Aorta (tissue), 5 donors: ENCODE measurements at places on chromosomes 5 and 9.
A peak's percentile ranks its signal among the peaks of the same experiment; 100 is the strongest.

DNA sequence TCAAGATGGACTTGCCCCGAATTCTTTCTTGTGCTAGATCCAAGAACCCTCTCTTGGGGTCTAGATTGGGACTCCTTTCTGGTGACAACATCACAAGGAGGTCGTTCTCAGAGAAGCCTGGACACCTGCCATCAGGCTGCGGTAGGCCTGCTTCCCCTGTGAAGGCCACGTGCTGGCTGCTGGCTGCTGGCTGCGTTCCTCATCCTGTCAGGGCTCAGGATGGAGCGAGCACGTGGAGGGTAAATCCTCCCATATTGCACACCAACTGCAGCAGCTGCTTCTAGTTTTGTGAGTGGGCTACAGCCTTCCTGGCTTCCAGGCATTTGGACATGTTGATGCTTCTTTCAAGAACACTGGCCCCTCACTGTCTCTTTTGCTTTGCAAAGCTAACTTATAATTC, 95.6 kb downstream of the HSPA4 start:
- DNase-seq, result no peak

DNA sequence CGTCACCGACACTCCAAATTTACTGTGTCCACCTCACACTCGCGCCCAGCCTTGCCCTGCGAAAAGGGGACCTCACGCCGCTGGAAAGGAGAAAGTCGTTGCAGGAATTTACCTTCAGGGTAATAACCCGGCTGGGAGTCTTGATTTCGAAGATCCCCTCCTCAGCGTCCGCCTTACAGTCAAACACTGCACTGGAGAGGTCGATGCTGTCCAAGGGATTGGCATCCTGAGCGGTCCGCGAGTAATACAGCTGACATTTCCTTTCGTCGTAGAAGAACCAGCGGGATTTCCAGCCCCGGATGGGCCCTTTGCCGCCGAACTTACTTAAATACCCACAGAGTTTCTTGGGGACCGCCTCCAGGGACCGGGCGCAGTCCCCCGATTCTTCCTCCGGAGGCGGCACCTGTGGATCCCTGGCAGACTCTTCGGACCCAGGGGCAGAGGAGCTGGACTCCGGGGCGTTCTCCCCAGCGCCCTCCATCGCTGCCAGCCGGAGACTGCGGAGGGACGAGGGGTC, 330 bp downstream of the TBC1D2 start:
- DNase-seq, result no peak

GRCh38 chr5:139908749-139909148, 113.1 kb downstream of the PSD2 start:
- no peak for DNase-seq

DNA sequence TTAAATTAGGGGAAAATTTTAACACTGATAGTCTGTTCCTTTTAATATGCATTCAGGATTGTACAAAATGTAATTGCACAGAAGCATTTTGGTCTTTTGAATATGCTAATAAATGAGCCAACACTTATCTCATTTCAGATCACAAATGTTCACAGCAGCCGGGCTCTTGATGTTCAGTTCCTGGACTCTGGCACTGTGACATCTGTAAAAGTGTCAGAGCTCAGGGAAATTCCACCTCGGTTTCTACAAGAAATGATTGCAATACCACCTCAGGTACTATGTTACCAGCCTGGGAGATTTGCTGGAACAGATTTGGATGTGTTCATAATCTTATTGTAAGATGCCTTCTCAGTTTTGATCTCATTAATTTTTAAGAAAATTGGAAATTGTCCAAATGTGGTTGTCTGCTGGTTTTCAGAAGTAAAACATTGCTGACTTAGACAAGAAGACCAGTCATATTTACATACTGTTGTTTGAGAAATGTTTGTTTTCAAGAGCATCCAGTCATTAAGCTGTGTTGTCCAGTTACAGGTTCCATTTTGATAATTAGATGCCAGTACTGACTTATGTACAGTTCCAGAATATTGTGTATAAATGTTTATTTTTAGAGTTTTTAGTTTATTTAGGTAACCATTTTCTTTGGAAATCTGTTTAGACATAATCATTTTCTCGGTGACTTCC, 23.0 kb upstream of the TMOD1 start:
- DNase-seq, result no peak

GRCh38 chr5:40171971-40172370, 507.7 kb upstream of the PTGER4 start:
- no peak for DNase-seq

DNA sequence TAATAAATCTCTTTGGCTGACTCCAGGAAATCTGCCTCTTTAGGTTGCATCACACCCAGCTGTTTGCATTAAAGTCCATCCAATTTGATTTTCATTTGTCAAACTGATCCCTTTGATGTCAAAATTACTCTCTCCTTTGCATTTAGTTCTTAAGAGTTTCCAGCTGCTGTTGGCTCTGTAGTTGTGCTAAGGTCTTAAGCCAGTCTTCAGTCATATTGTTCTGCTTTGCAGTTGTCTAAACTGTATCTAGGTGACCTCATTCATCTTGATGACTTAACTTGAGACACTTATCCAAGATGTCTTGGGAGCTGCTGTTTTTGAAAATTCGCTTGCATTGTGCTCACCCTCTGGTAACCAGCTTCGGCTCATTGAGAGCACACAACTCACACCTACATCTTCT, 386.9 kb upstream of the TLE4 start:
- DNase-seq, result no peak

DNA sequence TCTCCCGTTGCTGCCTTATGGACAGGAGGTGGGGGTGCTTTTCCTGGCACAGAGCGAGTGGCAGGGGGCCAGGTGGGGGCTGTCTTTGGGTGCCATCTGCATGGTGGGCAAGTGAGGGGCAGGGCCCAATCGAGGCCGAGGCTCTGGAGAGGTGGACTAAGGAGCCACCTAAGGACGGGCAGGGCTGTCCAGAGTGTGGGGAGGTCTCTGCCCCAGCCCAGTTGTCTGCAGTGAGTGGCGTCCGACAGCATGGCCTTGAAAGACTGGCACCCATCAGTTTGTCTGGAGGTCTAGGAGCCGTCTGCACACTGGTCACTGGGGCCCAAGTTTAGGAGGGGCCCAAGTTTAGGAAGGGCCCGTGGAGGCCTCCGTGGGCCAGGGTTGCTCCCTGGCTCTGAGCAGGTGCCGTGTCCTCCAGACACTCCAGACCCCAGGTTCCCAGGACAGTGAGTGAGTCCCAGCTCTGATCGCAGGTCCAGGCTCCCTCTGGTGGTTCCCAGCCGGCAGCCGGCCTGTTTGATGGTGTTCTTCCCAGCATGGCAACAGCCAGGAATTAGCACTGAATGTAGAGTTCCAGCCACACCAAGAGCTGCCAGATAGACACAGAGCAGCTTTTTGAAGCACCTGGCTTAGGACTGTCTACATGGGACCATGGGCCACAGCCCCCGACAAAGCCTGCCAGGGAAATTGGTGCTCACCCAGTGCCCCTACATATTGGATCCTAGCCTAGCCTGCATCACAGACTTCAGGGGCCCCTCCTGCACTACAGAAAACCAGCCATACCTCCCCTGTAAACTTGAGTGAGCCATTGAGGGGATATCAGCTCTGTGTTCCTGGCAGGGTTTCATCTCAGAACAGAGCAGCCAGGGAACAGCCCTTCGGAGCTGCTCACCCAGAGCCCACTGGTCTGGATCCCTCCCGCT, 120.9 kb downstream of the WNK2 start:
- peak; percentile 87 for DNase-seq

DNA sequence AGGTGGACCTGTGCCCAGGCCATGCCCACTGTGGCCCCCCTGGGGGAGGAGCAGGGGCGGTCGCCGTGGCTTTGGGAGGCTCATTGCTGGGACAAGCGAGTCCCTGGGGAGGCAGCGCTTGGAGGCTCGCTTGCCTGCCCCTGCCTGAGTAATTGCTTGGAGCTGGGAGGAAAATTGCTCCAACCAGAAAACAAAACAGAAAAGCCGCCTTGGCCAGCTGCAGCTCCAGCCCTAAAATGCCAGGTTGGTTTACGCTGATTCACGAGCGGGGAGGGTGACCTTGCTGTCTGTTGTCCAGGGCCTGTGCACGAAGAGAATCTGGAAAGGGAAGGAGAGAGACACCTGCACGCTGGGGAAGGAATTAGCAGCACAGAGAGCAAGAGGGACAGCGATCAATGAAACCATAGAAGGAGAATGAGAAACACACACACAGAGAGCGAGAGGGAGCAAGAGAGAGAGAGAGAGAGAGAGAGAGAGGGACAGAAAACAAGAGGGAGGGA, 25.3 kb downstream of the NTNG2 start:
- no peak for DNase-seq

GRCh38 chr5:95919658-95920057, 42.0 kb downstream of the ELL2 start:
- DNase-seq, result no peak

DNA sequence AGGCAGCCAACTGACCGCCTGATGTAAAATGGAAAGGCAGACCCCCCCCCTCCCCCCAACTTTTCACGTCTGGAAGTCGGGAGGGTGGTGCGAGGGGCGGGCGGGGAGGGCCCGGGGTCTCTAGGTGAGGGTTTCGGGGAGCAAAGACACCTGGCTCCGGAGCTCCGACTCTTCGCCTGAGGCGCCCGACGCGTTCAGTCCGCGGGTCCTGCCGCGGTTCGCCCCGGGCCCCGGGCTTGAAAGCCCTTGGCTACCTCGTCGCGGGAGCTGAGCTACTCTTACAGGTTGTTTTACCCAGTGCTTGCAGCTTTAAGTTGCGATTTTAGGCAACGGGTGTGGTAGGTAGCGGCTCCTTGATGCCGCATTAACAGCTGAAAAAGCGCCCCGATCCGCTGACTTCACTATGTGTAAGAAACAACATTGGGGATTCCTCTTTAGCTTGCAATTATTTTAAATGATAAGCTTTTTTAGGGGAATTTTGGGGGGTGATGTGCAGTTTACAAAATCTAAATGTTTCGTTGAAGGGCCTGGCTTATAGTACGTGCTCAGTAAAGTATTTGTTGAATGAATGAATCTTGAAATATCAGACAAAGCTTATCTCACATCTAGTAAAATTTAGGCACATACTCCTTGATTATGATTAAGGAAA, 722 bp downstream of the CDC42SE2 start:
- DNase-seq, result peak; percentile 58

- DNase-seq, result no peak
These were observed 28.8 kb downstream of the NSD1 start for GRCh38 chr5:177162379-177162778.

DNA sequence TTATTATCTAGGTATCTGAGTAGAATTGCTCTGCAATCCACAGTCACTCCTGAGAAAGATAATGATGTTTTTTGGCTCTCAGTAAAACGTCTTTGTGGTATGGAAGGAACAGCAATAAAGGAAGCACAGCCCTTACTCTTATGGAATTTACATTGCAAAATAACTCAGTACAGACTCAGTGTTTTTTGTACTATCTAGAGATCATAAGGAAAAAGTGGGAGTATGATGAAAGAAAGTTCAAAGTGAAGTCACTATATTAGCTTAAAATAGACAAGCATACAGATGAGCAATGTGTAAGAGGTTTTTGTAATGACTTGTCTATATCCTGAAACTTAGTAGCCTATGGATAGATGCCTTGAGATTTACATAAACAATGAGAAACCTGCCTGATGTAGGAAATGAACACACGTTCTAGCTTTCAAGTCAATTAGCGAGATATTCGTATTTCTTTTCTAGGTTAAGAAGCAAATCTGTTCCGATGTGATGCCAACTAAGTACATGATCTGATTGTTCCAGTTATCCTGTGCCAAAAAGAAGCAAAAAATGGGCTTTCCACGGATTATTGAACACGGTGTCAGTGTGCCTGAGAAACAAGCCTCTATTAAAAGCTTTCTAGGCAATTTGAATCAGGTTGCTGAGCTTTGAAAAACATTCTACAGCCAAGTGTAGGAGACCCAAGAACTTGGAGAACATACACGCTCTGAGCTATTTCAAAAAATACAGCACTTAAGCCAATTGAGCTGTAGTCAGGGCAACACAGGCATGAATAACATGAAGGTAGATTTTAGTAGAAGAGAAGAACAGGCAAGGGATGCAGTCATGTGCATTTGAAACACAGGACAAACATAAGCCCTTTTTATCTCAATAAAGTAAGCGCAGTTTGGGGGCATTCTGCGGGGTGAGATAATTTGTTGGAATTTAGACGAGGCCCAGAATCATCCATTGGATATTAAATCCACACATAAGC, 86.3 kb upstream of the TAF11L2 start:
- DNase-seq, result no peak

GRCh38 chr5:149432911-149433401, 53.9 kb upstream of the IL17B start:
- DNase-seq, result peak; percentile 83

DNA sequence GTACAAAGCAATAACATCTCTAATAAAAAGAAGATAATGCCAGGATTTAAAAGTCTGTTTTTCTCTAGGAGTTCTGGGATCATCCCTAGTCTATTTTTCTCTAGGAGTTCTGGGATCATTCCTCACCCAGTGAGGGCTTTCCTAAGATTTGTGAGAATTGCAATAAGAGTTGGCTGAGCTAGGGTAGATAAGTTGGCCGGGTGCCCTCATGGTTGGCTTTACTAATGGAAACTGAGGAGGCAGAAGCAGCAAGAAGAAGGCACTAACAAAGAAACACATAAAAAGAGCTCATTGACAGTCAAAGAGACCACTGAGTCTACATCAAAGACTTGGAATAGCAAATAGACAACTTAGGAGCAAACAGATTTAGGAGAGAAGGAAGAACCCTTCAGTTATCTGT, 4.2 kb downstream of the SLC1A3 start:
- DNase-seq, result no peak

DNA sequence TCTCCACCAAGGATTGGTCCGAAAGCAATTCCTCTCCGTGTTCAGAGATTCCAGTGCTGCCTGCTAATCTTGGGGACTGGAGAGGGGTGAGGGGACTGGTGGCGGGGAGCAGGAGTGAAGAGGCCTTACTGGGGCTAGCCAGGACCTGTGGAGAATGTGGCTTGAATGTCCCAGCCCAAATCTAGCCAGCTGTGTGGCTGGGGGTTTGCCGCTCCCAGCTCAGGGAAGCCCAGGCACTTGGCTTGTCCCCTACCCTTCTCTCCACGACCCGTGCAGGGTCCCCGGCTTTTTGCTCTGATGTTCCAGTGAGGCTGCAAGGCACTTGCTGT, 2.4 kb downstream of the N4BP3 start:
- no peak for DNase-seq

DNA sequence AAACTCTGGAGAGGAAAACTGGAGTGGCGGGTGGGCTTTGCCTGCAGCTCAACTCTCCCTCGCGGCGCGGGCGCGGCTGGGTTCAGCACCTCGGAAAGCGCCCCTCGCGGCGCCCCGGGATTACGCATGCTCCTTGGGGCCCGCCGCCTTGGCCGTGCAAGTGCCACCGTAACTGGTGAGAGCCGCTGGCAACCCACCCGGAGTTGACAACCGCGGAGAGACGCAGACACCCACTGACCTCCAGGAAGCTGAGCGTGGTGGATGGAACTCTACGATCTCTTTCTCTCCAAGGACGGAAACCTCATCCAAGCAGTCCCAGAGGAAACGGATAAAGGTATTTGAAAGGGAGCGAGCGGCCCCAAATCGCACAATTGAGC, 194 bp upstream of the RXFP3 start:
- peak; percentile 72 for DNase-seq

- DNase-seq, result no peak
These were observed 49.5 kb upstream of the SPINK5 start for GRCh38 chr5:148014276-148014675.

GRCh38 chr5:157269165-157269671, 3.3 kb downstream of the CYFIP2 start:
- no peak for DNase-seq

GRCh38 chr9:110979636-110980035, 58.6 kb downstream of the LPAR1 start:
- no peak for DNase-seq

- DNase-seq, result no peak
These were observed 210.0 kb downstream of the AUH start for GRCh38 chr9:91151718-91152095.

- no peak for DNase-seq
These were observed 175.7 kb downstream of the MELK start for GRCh38 chr9:36748322-36748899.

- no peak for DNase-seq
These were observed 6.3 kb upstream of the DNAJB5 start for GRCh38 chr9:34983209-34983608.
